ENCODE measurements at places on chromosomes 7 and 10.

- DNase-seq, result peak; percentile 37
Observed at GRCh38 chr7:158374146-158374545, 213.5 kb downstream of the PTPRN2 start.

DNA sequence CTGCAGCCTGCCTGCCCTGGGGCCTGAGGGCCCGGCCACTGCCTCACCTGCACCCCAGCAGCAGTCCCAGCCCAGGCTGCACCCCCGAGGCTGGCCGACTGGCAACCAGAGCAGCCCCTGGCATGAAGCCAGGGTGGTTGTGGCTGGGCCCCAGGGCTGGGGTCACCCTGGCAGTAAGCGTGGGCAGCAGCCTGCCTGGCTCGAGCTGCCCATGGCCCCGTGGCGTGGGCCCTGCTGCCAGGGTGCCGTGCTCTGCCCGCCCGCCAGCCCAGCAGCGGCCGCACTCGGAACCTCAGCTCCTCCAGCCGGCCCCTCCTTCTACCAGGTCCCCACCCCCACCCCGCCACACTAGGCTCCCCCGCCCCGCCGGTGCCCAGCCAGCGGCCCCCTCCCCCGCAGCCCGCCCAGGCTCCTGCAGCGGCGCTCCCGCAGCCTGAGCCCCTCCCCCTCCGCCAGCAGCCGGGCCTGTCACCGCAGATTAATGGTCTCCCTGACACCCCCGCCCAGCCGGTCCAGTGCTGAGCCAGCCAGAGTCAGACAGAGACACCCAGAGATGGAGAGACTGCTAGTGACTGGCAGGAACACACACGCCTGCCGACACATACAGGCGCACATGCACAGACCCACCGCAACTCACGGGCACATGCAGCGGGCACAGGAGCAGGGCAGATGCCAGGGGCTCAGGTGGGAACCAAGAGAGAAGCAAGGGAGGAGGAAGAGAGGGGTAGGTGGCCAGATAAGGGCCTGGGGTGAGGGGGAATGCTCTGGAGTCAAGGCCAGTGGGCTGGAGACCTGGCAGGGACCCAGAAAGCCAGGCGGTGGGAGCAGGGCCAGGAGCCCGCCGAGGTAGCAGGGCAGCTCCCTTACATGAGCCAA lies 22.4 kb downstream of the KCNH2 start:
- DNase-seq, result no peak

GRCh38 chr10:101772017-101772894 lies 3.7 kb downstream of the FGF8 start:
- no peak for DNase-seq

- no peak for DNase-seq
Observed at GRCh38 chr7:5282543-5283316, at the start of gene SLC29A4. Gene SLC29A4, plus strand, starts transcription at chr7:5282943. Its CDS starts 4,874 bp downstream, at chr7:5287817.

DNA sequence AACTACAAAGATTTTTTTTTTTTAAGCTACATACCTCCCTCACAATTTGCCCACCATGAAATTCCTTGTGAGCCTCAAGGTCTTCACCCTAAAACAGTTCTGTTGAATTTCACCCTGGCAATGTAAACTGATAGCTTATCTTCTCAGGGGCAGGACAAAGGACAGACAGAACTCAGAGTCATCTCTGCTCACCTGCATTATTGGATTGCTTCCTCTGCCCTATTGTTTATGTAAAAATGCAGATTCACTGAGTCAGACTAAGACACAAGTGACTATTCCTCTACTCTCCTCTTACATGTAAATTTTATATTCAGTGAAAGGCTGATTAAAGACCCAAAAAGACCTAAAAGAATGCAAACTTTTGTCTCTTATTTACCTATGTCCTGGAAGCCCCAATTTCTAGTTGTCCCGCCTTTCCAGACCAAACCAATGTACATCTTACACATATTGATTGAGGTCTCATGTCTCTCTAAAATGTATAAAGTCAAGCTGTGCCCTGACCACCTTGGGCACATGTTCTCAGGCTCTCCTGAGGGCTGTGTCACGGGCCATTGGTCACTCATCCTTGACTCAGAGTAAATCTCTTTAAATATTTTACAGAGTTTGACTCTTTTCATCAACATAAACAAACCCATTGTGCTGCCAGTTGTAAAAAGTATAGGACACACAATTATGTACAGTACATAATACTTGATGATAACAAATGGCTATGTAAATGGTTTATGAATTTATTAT lies 440.2 kb downstream of the HTR7 start:
- DNase-seq, result no peak

DNA sequence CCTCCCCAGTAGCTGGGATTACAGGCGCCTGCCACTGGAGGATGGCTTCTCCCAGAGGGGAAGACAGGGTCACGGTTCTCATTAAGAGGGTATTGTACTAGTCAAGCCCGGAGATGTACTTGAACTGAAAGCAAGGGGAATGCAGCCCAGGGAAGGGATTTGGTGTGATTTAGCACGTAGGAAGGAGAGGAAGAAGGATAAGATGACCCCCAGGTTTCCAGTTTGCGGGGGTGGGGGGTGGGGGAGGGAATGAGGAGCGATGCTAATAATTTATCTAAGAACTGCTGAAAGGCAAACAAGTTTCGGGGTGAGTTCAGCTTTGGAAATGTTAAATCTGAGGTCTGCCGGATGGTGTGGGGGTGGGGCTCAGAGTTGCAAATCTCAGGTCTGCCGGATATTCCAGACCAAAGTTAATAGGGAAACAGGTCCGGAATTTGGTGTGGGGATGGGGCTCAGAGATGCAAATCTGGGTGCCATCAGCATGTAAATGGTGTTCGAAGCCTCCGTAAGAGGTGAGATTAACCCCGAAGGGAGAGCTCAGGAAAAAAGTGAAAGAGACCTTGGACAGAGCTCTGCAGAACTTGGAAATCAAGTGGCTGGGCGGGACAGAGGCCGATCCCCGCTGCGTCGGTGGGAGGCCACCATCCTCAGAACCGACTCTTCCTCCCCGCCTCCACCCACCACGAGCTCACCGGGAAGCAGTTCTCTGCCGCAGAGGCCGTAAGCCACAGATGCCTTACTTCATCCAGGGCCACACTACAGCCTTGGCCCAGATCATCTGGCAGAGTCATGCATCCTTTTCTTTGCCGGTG lies 1.6 kb upstream of the SEPHS1 start:
- DNase-seq, result no peak
